ELF-1 (cell line): ENCODE measurements at places on chromosomes 1 and 21.
A peak's percentile ranks its signal among the peaks of the same experiment; 100 is the strongest.

- DNase-seq: no peak
Observed at GRCh38 chr1:165234149-165234548, 122.4 kb downstream of the LMX1A start.

- no peak for DNase-seq
Observed at GRCh38 chr21:28872218-28872617, 120.5 kb downstream of the LTN1 start.

DNA sequence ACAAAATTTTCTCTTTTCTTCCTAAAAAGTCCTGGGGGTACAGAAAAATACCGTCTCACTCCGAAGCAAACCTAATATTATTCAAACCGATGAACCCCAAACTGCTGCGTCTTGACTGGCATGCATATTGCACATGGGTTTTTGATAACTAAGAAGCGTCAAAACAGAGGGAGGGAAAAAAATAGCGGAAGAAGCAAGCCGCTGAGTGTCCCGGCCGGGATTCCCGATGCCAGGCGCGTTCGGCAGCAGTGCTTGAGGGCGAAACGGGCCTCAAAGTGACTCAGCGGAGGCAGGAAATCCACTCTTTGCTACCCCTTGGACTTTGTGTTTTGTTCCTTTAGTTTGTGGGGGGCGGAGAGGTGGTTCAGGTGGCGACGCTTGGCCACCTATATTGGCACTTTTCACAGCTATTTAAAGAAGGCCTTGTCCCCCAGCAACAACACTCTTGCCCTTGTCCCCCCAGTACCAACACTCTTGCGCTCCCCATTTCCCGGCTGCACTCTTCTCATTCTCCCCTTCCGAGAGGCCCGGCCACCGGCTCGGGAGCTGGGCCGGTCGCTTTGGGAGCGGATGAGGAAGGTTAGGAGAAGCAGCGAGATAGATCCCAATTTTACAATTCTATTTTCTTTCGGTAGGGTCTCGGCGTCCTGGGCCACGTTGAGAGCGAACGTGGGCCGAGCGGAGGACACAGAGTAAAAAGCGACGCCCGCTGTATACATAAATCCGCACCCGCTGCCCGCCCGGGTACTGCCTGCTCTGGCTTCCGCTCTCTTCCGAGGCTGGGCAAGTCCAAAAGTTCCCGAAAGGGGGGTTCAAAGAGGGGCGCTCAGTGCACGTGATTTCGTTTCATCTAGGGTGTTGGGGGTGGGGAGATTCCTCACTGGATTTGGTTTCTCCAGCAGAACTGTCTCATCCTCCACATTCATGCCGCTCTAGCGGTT lies 2.5 kb downstream of the LMX1A start:
- DNase-seq: peak; percentile 51

- peak; percentile 91 for DNase-seq
Observed at GRCh38 chr21:42956824-42957630, 17.3 kb upstream of the PKNOX1 start.

DNA sequence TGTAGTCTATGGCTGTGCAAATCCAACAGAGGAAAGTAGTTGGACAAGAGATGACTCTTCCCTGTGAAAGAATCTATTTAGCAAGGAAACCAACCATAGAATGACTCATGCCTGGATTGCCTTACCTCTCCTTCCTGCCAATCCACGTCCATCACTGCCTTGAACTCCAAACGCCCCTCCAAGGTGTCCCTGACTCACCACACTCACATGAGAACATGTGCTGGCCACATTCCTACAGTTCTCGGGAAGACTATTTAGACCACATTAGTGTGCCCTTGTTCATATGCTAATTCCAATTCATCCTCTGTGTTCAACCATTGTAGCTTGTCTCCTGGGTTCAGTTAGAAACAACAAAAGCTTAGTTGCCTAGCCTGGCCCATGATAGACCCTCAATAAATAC lies 157.3 kb downstream of the SLC30A10 start:
- DNase-seq: peak; percentile 52

GRCh38 chr21:45507523-45507875 lies 34.7 kb downstream of the SLC19A1 start:
- DNase-seq: no peak

DNA sequence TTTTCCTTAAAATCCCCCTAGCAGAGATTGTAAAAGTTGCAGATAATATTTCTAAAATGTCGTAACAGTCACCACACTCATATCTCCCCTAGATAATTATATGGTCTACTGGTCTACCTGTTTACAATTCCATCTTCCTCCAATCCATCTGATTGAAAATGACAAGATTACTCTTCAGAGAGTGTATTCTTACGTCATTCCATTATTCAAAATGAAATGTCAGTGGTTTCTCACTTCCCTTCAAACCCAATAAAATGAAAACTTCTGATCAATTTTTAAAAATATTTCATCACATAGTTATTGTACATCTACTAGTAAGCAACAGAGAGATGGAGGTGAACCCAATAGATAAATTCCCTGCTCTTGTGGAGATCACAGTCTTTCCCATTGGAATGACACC lies 202.2 kb upstream of the C8B start:
- no peak for DNase-seq

- peak; percentile 1 for DNase-seq
Observed at GRCh38 chr1:198937231-198938031, 298.6 kb downstream of the PTPRC start.

GRCh38 chr21:40151611-40152010 lies 284.4 kb downstream of the PCP4 start:
- DNase-seq: no peak

- no peak for DNase-seq
Observed at GRCh38 chr1:47684964-47685762, 247.3 kb downstream of the FOXD2 start.

DNA sequence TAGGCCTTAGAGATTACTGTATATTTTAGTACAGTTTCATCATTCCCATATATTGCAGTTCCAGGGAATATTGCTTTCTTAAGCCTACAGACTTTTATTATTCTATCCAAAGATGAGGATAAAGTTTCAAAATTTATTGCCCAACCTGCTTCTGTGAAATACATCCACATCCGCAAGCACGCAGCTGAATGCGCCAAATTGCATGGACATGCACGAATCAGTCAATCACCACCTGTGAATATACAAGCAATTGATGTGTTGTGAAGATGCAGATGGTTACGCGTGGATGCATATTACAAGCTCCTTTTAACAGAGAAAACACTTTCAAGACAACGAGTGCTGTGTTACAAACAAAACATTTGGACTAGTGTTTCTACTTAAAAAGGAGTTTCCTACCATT lies 577.8 kb upstream of the PLXNA2 start:
- no peak for DNase-seq

- no peak for DNase-seq
Observed at GRCh38 chr1:30806381-30807317, 49.1 kb upstream of the LAPTM5 start.

GRCh38 chr21:15329191-15329590 lies 264.4 kb upstream of the NRIP1 start:
- no peak for DNase-seq
